C1 segment of cervical spinal cord (tissue), 14 donors: ENCODE measurements at places on chromosomes 6 and 20.

DNA sequence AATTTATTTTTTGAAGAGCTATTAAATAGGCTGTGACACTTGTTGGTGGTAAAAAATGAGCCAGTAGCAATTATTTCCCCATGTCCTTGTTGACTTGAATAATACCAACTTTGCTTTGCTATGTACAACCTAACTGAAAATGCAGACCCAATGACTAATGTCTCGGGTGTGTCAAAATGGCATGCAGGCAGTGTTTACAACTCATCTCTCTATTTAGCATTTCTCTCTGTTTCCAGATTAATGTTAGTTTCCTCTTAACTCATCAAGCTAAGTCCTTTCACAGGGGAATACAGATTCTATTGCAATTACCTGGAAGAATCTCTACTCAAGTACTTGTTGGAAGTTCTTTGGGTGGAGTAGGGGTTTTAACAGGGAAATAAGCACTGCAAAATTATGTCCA is 504.4 kb downstream of the BCKDHB start:
- DNase-seq: no peak

GRCh38 chr6:109961611-109962041 is 16.5 kb upstream of the GPR6 start:
- DNase-seq: no peak

GRCh38 chr6:115796829-115797228 is 263.9 kb downstream of the FRK start:
- no peak for DNase-seq

DNA sequence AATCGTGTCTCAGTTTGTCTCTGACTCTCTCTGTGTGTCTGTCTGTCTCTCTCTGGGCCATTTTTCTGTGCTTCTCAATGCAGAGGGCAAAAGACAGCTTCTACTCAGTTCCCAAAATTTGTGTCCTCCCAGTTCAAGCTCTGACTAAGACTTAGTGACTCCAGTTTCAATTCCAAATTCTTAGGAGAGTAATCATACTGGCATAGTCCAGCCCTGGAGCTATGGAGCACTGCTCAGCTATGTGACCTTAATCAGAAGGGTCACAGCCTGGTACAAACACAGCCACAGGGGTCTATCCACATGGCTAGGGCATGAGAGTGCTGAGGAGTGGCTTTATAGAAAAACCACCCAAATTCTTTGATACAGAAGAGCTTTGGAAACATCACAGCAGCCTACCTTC is 91.9 kb downstream of the FOXF2 start:
- no peak for DNase-seq

DNA sequence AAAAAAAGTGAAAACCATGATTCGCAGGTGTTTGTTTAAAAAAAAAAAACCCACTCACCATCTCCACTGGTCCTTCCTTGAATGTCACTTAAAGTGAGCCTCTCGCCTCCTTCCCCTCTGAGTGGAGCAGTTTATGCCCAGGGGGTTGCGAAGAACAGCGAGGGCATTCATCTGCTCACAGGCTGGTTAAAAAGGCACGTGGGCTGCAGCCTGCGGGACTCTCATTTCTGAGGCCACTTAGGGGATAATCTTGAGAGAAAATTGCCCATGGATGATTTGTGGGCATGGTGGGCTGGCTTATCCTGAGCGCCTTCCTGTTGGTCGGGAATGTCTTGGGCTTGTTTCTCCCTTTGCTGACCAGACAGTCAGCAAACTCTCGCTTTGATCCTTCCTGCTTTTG is 18.9 kb downstream of the BCAS4 start:
- DNase-seq: no peak

DNA sequence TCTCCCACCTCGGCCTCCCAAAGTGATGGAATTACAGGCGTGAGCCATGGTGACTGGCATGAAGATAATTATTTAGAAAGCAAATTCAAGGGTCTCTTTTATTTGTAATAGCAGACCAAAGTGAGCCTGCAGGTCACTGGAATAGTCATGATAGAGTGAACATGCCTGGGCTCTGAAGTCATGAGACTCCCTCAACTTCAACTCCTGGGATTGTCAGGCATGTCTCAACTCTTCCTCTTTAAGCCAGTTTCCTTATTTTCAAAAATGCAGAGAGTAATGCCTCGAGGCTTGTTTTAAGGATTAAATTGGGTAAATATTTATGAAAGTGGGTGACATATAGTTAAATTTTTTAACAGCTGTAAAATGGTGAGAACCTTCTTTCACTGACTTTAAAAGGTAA is 22.7 kb upstream of the HECA start:
- DNase-seq: no peak

GRCh38 chr20:10381477-10381876 is 52.5 kb downstream of the MKKS start:
- DNase-seq: no peak

GRCh38 chr20:54524849-54525248 is 49.5 kb downstream of the DOK5 start:
- no peak for DNase-seq

DNA sequence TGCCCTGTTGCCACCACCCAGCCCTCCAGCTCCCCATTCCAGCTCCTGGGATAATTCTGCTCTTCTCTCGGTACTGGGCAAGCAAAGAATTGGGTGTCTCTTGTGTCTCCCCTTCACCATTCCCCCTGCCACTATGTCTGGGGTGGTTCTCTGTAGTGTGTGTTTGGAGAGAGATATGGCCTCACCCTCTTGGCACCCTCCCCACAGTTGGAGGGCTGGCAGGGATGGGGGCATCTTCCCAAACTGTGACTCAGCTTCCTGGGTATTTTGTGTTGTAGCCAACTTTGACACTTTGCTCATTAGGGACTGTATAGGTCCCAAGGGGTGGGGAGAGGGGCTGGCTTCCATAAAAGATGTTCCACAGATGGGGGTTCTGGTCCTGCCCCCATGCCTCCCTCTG is 1.7 kb downstream of the TNXB start:
- DNase-seq: no peak

GRCh38 chr6:39707962-39708683 is 17.1 kb downstream of the KIF6 start:
- no peak for DNase-seq
